ENCODE measurements at places on chromosomes 1 and 21.

DNA sequence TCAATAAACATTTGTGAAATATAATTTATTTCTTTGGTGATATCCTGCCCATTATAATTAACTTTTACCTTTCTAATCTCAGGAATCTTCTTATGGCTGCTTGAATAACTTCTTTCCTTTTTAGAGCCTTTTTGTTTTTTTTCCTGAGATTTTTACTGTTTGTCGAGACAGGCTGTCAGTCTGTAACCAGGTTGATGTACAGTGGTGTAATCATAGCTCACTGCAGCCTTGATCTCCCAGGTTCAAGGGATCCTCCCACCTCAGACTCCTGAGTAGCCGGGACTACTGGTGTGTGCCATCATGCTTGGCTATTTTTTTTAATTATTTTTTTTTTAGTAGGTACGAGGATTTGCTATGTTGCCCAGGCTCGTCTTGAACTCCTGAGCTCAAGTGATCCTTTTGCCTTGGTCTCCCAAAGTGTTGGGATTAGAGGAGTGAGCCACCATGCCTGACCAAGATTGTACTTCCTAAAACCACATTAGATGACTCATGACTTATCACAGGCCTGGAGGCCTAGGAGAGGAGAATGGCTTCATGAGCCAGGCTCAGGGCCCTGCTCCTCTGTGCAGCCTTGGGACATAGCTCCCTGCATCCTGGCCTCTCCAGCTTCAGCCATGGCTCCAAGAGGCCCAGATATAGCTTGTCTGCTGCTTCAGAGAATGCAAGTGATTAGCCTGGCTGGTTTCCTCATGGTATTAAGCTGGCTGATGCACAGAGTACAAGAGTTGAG is 48.6 kb downstream of the CTH start:
- no peak for DNase-seq

GRCh38 chr21:44350773-44351481 is 2.5 kb upstream of the TRPM2 start:
- DNase-seq, result no peak

GRCh38 chr1:42529724-42530181 is 66.7 kb downstream of the CCDC30 start:
- DNase-seq, result peak; percentile 28

DNA sequence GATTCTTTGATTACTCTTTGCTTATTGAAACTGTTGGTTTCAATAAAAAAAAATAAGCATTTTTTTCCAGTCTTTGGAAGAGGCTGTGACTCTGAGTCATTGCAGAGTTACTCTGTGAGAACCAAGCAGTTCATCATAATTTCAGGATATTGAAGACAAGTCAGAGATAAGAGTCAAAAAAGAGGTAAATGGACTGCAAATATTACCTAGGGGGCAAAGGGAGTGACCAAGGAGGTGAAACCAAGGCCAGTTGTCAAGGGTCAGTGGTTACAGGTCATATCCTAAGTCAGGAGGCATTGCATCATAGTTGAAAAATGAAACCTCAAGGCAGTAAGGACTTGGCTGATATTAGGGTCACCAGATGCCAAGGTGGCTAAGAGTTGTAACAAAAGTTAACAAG is 597.1 kb upstream of the USP24 start:
- DNase-seq, result no peak

GRCh38 chr1:45051005-45051772 is 39.1 kb downstream of the UROD start:
- no peak for DNase-seq

- no peak for DNase-seq
Measured at GRCh38 chr1:178046591-178047270, 47.2 kb upstream of the RASAL2 start.

DNA sequence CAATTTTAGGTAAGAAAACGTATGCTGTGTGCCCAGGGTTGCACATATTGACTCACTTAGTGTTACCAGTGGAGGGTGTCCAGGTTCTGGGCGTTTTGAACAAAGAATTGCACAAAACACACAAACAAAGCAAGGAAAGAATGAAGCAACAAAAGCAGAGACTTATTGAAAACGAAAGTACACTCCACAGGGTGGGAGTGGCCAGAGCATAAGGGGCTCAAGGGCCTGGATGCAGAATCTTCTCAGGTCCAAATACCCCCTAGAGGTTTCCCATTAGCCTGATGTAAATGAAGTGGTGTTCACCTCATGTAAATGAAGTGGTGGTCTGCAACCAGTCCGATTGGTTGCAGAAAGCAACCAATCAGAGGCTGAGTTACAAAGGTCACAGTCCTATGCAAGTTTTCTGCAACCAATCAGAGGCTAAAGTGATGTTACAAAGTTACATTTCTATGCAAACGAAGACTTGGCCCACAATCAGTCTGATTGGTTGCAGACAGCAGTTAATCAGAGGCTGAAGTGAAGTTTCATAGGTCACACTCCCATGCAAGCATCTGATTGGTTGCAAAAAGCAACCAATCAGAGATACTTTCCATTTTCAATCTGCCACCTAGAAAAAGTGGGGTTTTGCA is 228.3 kb downstream of the ST6GALNAC3 start:
- no peak for DNase-seq

- DNase-seq, result no peak
Measured at GRCh38 chr1:13896932-13897331, 196.9 kb downstream of the PRDM2 start.

All from bone marrow (tissue), 2 donors.